ENCODE measurements at places on chromosomes 5 and 9.

DNA sequence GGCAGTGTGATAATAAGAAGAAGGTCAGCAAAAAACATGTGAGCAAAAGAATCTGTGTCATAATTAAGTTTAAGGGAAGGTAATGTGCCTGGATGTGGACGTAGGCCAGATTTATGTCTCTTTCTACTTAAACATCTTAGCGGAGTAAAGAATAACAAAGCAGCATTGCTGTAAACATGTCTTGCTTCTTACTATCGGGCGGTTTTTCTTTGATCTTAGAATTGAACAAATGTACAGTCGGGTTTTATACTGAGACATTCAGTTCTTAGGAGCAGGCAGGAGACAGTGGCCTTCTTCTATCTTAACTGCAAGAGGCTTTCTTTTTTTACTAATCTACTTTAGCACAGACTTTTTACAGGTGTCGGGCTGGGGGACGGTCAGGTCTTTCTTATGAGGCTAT lies 40.4 kb upstream of the FLT4 start:
- DNase-seq = no peak

DNA sequence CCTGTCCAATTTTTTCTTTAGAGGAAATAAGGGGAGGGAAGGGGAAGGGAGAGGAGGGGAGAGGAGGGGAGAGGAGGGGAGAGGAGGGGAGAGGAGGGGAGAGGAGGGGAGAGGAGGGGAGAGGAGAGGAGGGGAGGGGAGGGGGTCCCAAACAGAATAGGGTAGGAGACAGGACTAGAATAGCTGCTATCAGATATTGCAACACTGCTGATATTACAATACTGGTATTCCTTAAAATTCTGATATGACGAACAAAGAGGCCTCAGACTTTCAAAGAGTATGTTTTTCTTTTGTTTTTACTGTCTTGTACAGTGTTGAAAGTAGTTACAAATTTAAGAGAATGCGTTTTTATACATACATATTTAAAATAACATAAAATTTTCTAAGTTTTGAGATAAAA lies 67.5 kb downstream of the RICTOR start:
- DNase-seq = no peak

GRCh38 chr5:96113170-96113939 lies 151.7 kb upstream of the ELL2 start:
- no peak for DNase-seq

DNA sequence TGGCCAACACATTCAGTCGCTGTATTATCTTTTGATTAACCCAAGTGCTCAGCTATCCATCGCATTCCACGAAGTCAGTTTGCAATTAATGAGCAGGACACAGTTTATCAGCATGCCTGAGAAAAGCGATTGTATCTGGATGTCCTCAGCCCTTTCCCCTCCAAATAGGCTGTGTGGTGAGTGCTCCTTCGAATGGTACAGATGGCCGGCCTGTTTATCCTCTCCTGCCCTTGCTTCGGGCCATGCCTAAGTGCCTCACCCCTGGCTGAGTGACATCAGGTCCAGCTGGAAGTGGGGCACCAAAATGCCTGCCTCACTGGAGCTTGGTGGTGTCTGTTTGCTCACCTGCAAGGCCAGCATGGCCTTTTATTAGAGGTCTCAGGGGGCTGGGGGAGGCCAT lies 317.3 kb downstream of the GADD45G start:
- no peak for DNase-seq

GRCh38 chr5:167507463-167508233 lies 783.8 kb upstream of the WWC1 start:
- DNase-seq = no peak

DNA sequence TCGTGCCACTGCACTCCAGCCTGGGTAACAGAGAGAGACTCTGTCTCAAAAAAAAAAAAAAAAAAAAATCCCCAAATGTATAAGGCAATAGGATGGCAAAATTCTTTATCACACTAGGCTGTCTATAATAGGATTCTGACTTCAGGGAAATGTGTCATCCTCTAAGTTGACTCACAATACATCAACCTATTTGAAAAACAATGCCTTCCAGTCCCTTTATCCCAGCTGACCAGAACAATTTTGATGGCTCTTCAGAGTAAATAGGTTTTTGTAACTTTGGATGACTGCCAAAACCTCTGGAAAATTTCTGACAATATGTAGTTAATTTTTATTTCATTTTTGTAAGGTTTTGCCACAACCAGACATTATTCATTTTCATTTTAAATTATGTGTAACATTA lies 184.1 kb downstream of the CCDC192 start:
- no peak for DNase-seq

DNA sequence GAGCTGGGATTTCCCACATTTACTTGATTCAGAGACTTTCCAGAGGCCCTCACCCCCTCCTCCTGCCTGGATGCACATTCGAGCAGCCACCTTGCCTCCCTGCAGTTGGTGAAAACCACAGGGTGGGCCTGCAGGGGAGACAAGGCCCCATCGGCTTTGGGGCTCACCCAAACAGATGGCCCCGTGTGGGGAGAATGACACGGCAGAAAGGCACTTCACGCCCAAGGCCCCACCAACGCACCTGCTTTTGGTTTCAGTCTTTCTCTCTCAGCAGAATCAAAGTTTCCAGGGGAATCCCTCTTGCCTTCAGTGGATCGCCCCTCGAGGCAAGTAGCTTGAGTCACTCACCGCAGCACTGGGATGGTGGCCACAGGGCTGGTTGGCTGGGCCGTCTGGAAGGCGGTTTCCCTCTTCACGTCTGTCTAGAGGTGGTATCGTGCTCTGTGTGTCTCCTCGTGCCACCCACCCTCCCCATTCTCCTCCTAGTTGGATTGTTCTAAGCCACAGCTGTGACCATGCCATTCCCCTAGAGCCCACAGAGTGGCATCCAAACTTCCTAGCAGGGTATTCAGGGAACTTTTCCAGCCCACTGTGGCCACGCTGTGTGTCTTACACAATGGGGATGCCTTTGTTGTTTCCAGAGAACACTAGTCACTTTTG lies 31.8 kb downstream of the SEC61B start:
- peak; percentile 96 for DNase-seq

DNA sequence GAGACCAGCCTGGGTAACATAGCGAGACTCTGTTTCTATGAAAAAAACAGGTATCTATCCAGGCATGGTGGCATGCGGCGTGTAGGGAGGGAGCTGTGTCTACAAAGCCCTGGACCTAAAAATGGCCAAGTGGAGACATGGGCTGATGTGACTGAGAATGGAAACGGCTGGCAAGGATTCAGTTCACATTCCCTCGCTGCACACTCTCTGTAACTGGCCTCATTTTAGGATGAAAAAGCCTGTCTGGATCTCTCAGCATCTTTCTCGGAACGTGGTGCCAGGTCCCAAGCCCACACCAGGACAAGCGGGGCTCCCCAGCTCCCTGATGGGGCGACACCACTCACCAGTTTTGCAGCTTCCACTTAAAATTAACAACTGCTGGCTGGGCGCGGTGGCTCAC lies 13.4 kb downstream of the EXD3 start:
- DNase-seq = no peak

DNA sequence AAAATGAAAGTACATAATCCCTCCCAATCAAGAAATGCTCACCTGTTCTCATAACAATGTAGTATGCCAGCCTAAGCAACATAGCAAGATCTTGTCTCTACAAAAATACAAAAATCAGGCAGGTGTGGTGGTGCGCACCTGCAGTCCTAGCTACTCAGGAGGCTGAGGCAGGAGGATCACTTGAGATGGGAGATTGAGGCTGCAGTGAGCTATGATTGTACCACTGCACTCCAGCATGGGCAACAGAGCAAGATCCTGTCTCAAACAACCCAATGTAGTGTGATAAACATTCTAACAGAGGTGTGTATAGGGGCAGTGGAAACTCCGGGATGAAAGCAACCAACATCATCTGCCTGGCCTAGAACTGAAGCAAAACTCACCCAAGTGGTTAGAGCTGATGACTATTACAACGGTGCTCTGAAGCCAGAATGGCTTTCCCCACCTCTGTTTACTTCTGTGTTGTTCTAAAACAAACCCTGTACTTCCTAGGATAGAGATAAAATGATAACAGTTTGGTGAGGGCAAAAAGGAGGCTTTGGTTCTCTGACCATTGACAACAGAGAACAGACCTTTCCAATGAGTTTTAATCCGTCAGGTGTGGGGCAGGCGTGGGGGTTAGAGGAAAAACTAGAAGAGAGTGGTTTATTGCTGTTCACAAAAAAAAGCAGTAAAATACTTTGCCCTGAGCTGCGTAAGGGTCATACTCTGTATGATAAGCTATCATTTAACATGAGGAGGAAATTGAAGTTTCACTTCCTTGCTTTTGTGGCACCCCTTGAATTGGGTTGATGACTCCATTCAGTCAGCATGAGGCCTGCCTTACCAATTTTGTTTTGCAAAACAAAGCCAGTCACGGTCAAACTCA lies 18.9 kb downstream of the WNT8A start:
- no peak for DNase-seq

- DNase-seq = no peak
Observed at GRCh38 chr9:105535920-105536668, 21.8 kb upstream of the FKTN start.

- peak; percentile 46 for DNase-seq
Observed at GRCh38 chr5:172904643-172905345, 54.4 kb upstream of the RPL26L1 start.

DNA sequence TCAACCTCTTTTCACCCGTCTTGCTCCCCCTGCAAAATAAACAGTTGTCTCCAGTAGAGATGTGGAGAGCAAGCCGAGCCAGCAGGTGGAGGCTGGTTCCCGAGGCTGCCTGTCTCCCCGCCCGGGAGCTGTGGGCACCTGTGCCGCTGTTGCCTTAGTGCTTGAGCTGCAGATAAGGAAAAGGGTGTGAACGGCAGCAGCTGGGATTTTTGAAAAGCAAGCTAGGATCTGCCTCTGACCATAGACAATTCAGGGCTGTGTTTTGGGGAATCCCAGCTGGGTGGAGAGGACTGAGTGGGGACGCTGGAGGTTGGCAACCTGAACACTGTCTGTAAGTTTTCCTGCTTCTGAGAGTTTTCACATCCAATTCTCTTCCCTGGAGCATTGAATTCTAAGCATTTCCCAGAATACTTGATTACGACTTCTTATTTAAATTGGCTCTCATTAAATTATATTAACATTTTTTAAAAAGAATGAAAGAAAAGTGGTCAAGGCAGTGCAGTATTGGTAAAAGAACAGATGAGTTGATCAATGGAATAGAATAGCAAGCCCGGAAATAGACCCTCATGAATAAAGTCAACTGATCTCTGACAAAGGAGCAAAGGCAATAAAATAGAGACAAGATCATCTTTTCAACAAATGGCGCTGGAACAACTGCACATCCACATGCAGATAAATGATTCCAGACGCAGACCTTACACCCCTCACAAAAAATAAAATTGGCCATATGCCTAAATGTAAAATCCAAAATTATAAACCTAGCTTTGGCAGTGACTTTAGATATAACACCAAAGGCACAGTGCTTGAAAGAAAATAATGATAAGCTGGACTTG lies 9.7 kb downstream of the WNK2 start:
- DNase-seq = no peak

DNA sequence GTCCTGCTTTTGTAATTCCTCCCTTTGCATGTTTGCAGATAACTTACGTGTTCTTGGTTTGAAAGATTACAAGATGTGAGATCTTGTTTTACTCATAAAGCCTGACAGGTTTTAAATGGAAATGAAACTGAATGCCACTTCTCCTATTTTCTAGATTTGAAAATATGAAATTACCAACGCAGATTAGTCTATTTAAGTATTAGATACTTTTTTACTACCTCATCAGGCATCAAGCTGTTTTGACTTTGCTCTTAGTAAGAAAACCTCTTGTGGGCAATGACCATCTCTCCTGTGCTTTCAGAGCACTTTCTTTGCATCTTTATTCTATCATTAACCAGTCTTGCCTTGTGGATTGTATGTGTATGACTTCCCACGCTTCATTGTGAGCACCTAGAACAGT lies 3.5 kb downstream of the DMXL1 start:
- DNase-seq = peak; percentile 31

DNA sequence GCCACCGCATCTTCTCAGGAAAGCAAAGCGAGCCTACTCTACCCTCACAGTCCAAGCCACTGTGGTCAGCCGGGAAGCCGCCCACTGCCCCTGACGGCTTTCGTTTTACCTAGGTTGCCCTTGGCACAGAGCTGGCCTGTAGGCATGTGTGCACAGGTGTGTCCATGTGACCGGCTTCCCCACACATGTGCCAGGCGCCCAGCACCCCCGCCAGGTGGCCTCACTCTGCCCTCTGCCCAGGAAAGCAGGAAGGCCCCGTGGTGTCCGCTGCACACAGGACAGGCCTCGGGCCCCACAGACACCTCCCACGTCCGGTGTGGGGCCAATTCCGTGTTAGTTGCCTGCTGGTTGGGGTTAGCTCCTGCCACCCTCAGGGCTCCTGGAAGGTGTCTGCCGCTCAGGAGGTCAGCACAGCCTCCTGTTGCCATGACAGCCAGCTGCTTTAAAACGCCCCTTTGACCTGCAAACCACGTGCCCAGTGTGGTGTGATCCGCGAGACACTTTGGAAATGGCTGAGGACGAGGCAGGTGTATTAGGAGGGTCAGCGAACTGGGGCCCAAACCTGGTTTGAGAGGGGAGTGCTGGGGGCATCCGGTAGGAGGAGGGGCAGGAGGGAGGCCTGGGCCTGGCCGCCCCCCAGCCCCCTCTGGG lies 28.7 kb downstream of the TPPP start:
- DNase-seq = no peak

GRCh38 chr9:4464911-4465513 lies 25.3 kb upstream of the SLC1A1 start:
- DNase-seq = no peak

- no peak for DNase-seq
Observed at GRCh38 chr5:118520771-118521415, 467.5 kb downstream of the DTWD2 start.

DNA sequence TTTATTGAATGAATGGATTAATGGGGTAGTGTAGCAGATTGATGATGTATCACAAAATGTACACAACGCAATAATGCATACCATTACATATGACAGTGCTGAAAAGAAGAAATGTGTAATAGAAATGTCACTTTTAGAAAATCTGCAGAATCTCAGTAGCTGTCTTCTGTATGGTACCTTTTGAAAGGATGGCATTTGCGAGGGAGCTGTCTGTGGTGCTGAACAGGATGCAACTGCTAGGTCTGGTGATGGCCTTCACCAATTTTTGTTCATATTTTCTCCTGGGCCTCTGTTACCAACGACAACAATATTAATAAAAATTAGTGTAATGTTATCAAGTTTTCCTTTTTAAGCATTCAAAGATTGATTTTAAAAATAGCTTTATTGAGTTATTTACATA lies 36.2 kb upstream of the OTULIN start:
- peak; percentile 77 for DNase-seq

- no peak for DNase-seq
Observed at GRCh38 chr9:97188545-97188944, 118.9 kb upstream of the CCDC180 start.

DNA sequence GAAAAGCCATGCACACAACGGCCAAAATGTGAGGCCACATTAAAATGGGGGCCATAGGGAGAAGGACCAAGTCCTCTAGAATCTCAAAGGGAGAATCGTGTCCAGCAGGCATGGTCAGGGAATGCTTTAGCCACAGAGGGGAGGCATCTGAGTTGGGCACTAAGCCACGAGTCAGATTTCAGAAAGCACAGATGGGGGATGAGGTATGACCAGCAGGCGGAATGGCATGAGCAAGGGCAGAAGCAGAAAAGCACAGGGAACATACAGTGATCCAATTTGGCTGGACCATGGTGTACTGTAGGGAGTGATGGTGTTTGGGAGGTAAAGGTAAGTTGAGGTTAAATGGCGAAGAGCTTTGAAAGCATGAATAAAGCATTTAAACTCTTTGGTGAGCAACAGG lies 214.6 kb downstream of the TLE1 start:
- no peak for DNase-seq

GRCh38 chr5:168961681-168962080 lies 339.3 kb downstream of the SLIT3 start:
- DNase-seq = no peak

GRCh38 chr5:61981886-61982285 lies 324.1 kb upstream of the KIF2A start:
- DNase-seq = peak; percentile 52

GRCh38 chr9:36396985-36397384 lies 3.1 kb downstream of the RNF38 start:
- DNase-seq = no peak
